ENCODE measurements at places on chromosomes 1 and 21.

DNA sequence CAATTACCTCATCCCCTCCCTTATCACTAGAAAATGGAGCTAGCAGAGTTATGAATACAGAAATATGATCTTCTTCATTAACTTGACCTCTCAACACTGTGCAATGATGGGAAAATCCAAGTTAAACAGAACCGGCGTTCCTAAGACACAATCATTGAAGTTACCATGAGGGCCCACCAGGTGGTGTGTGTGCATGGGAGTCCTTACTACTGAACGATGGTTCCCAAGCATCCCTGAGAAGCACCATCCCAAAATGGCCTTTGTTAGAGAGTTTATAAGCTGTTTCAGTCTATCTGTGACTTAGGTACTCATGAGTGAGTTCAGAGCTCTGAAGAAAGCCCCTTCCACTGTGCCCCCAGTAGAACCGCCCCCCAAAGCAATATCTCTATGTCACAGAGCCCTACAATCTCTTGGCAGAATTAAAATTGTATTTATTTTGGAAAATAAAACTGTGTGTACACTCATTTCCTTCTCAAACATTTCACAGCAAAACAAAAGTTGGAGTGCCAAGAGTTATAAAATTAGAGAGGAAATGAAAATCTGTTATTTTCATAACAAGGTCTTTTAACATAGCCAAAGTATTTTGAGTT lies 56.8 kb downstream of the PLD5 start:
- DNase-seq: no peak

DNA sequence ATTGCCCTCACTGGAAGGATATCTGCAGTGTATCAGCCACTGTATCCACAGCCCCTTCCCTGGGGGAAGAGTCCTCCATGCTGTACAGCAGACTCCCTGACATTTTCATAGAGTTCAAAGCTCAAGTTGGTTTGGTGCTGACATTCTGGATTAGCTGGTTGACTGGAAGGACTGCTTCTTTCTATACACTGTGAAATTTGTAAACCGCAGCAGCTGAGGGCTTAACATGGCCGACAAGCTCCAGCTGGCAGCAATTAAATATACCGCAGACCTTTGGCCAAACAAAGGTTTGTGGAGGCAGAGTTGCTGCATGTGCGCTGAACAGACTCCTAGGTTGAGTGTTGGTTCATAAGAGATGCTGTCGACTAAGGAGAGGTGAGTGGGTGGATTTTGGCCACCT lies 126.4 kb downstream of the DHRS3 start:
- DNase-seq: no peak

GRCh38 chr1:248857749-248858095 lies 1.2 kb downstream of the ZNF692 start:
- DNase-seq: no peak

DNA sequence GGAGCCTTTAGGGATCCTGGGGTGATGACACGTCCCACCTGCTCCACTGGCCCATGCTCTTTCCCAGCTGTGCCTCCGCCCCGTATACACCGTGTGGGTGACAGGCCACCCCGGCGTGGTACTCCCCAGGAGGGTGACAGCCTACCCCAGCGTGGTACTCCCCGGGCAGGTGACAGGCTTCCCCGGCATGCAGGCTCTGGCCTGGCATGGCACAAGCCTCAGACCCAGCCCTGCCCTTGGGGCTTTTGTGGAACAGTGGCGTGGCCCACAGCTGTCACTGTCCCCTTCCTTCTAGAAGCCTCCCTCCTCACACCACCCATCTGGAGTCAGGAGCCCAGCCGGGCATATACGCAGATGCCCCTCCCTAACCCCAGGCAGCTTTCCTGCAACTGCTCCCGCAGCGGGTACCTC lies 4.7 kb upstream of the PFKL start:
- no peak for DNase-seq

Data from stimulated activated CD8-positive, alpha-beta memory T cell treated with anti-CD3 and anti-CD28 coated beads, Interleukin-15, amount 100 ng/mL, for 1 hour (primary cell).